ENCODE measurements at places on chromosomes 2 and 18.

GRCh38 chr2:82811946-82812345 lies 1647.1 kb downstream of the SUCLG1 start:
- no peak for DNase-seq

DNA sequence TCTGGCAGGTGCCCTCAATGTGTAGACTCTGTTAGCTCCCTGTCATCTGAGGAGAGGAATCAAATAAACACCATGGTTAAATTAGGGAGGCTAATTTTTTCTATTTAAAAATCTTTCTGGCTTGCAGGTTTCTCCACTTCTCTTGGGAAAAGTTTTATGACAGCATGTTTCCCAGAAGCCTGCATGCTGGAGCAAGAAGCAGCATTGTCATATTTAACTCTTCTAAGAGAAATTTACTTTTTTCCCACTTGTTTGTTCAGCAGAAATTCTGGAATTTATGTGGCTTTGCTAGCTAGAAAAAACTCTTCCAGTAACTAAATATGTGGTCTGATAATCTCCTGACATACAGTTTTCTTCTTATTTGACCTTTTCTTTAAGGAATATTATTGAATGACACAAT lies 230.5 kb downstream of the PARD3B start:
- no peak for DNase-seq

GRCh38 chr2:120958623-120959366 lies 223.1 kb downstream of the GLI2 start:
- no peak for DNase-seq

DNA sequence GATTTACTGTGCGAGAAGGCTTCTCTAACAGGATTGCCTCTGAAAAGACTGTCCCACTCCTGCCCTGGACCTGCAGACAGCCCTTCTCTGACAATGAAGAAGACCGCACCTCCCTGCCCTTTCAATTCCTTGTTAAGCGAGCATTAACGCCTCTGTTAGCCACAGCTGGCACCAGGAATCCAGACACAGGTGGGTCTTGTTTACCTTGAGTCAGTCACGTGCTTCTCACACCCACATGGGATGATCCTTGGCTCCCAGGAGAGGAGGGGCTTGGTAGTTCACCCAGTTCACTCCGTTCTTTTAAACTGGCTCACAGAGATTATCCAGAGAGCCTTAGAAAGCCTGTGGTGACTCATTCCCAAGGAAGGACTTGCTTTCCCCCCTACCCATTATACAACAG lies 410.5 kb upstream of the MEIS1 start:
- no peak for DNase-seq

GRCh38 chr2:85018049-85018447 lies 47.1 kb downstream of the KCMF1 start:
- no peak for DNase-seq

DNA sequence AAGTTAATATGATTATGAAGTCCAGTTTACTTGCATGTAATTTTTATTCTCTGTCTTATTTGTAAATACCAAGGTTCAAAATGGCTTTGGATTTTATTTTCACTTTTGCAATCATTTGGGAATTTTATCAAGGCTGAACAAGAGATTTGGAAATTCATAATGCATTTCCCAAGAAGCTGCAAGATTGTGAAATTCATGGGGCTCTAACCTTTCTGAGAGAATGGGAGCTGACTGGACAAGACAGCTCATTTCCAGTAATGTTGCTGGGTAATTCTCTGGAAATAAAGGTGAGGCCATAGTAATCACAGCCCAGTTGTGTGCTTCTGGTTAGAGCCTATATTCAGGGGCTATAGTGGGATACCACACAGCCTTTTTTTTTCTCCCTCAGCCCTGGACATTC lies 21.5 kb upstream of the NABP1 start:
- peak; percentile 93 for DNase-seq

- DNase-seq: no peak
Observed at GRCh38 chr18:31204833-31205232, 42.2 kb upstream of the DSC1 start.

DNA sequence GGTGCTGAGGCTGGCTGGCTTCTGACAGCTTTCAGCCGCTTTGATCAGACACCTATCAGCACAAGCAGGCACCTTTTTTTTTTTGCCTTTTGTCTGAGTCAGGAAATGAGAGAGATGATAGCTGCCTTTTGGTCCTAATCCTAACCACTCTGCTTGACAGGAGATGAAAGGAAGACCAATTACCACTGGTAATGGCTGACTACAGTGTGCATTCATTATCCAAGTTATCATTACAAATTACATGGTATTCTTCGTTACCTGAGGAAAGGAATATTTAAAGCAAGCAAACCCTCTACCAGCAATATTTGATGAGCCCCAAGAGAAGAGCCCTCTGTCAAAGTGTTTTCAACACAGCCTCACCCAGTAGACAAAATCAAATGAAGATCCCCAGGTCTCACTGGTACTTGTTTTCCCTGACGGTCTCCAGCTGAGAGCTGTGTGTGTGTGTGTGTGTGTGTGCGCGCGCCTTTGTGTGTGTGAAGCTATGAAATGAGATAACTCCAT lies 925.7 kb downstream of the DCDC2C start:
- no peak for DNase-seq

DNA sequence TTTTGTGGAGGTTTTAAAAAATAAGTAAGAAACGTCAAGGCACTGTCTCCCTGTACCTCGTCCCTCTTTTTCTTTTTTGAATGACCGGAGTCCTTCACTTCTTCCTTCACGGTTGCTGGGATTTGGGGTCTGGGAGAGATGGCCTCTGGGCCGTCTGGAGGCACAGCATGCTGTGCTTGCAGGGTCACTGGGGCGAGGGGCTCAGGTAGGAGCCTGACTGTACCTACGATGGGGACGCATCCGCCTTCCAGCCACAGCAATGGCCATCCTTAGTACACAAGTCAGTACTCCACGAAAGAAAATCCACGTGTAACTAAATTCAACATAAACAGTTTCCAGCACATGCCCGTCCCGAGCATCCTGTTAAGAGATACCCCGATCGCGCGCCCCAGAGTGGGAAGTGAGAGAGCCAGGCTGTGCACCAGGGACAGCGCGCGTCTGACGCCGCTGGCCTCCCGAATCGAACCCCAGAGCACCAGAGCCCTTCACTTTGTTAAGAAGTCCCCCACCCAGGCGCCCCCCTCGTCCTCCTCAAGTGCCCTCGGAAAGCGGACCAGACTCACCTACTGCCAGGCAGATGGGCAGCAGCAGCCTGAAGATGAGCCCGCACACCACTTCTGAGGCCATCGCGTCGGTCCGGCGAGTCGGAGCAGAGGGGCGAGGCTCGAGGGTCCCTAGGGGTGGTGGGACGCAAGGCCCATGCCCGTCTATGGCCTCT lies 1.2 kb downstream of the PIEZO2 start:
- no peak for DNase-seq

DNA sequence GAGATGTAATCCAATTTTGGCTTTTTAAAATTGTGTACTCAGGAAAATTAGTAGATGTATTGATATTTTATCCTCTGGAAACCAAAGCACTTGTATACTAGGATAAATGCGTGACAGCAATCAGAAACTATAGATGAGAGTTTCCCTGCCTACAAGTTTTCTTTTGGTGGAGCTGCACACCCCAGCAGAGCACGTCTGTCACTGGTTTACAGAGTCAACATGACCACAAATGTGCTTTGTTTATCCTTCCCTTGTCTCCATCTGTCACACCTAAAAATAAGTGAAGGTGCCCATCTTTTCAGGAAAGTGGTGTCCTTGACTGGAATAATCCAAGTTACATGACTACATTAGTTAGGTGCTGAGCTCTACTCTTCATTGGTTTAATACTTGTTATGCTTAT lies 210.4 kb upstream of the DSEL start:
- no peak for DNase-seq

DNA sequence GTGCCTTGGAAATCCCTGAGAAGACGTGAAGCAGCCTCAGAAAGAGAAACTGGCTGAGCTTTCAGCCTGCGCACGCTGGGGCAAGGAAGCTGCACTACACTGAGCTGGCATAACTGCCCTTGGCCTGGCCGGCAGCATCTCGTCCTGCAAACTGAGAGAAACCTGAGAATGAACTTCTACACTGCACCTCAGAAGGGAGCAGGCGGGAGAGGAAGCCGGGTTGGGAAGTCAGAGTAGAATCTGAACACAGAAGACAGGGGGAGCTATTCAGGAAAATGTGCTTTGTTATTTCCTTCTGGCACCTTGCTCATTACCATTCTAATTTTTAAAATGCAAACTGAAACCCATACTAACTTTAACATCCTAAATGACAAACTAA lies 70.9 kb downstream of the ZEB2 start:
- no peak for DNase-seq

- DNase-seq: no peak
Observed at GRCh38 chr2:118084491-118085089, 3.7 kb upstream of the INSIG2 start.

All from HS-5 (cell line).